ENCODE measurements at places on chromosomes 1 and 21. TPM values are rescaled to one million over a fixed set of nuclear protein-coding genes. Genes with fewer than 3 reads are reported as not detected.

NBPF6 gene
- total RNA-seq = not detected

RAB42 gene
- total RNA-seq = 2.0 TPM

FCGR3A gene
- total RNA-seq = 116 TPM

LRRC71 gene
- total RNA-seq = 0.42 TPM

Data from aorta (tissue), 5 donors.